RWPE2 (cell line): ENCODE measurements at places on chromosomes 13 and 19.

GRCh38 chr13:96781141-96781540 lies 213.1 kb downstream of the OXGR1 start:
- no peaks in the 10 kb centered on the region for H3K36me3 ChIP-seq
- no peak for DNase-seq
- no peak overlapping the region for H3K27ac ChIP-seq
- H3K27me3 ChIP-seq, result no peaks in the 10 kb centered on the region
- no peaks in the 10 kb centered on the region for H3K4me1 ChIP-seq

DNA sequence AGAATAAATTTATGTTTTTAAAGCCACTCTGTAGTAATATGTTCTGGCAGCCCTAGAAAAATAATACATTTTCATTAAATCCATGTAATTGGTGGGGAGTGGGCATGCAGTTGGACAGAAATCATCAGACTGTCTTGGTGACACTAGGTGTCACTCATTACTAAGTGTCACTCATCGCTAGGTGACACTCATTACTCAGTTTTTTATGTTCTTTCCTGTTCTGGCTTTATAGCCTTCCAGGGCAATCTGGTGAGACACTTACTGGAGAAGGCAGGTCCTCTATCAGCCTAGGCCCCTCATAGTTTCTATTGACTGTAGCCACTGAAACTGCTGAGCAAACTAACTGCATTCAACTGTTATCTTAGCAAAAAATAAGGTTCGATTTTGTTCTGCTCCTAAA lies 542.1 kb downstream of the SLITRK1 start:
- no peak overlapping the region for H3K27ac ChIP-seq
- DNase-seq, result no peak

DNA sequence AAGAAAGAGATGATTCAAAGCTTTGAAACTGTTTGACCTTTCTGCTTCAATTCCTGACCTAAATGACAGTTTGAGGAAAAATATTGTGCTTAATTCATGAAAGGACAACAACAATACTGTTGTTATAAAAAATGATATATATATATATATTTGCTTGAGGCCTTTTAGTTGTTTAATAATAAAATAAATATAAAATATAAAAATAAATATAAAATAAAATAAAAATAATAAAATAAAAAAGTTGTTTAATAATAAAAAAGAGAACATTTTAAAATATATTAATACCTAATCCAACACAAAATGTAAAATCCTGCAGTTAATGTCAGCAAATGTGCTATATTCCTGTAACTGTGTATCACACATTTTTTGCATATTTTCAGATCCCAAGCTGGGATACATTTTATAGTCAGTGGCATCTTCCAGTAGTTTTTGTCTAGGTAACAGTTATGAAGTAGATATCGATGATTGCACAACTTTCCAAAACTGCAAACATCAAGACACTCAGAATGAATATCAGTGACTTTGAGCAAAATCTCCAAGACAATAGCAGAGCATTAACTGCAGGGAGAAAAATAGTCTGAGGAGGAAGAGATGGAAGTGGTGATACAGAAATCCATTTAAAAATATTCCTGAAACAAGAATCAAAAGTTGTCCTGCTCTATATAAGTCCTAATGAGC lies 375.5 kb upstream of the KLHL1 start:
- no peak overlapping the region for H3K4me3 ChIP-seq
- H3K27me3 ChIP-seq, result no peaks in the 10 kb centered on the region

DNA sequence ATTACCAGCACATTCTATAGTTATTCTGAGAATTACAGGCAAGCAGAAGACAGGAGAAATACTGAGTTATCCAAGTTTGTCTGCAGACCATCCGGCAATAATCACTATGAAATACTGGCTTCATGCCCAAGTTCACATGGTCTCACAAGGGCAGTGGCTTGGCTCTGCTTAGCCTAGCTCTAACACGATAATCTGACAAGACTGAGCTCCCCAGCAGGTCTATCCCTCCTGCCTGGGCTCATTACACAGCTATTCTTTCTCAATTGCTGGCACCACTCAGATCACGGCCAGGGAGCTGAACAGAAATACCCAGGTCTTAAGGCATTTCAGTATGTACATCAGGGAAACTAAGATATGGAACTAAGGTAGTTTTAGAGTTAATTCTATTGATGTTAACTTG lies 361.6 kb upstream of the PCDH20 start:
- H3K4me3 ChIP-seq, result no peak overlapping the region
- DNase-seq, result no peak
- H3K4me1 ChIP-seq, result no peaks in the 10 kb centered on the region
- no peaks in the 10 kb centered on the region for H3K27me3 ChIP-seq
- H3K36me3 ChIP-seq, result no peaks in the 10 kb centered on the region

GRCh38 chr13:100502446-100502845 lies 86.1 kb downstream of the GGACT start:
- no peak for DNase-seq
- no peaks in the 10 kb centered on the region for H3K27me3 ChIP-seq
- no peak overlapping the region for H3K27ac ChIP-seq
- no peaks in the 10 kb centered on the region for H3K36me3 ChIP-seq
- no peak overlapping the region for H3K4me3 ChIP-seq

- H3K36me3 ChIP-seq, result no peaks in the 10 kb centered on the region
- no peak overlapping the region for H3K4me3 ChIP-seq
- no peak overlapping the region for H3K27ac ChIP-seq
- no peaks in the 10 kb centered on the region for H3K27me3 ChIP-seq
- no peak for DNase-seq
- no peaks in the 10 kb centered on the region for H3K4me1 ChIP-seq
Observed at GRCh38 chr19:29586401-29586800, 19.7 kb upstream of the POP4 start.
